ENCODE measurements at places on chromosomes 5 and 9.

- DNase-seq = no peak
Observed at GRCh38 chr5:175464942-175465233, 13.5 kb upstream of the SFXN1 start.

- DNase-seq = peak; percentile 41
Observed at GRCh38 chr5:56159521-56159947, 73.6 kb downstream of the ANKRD55 start.

DNA sequence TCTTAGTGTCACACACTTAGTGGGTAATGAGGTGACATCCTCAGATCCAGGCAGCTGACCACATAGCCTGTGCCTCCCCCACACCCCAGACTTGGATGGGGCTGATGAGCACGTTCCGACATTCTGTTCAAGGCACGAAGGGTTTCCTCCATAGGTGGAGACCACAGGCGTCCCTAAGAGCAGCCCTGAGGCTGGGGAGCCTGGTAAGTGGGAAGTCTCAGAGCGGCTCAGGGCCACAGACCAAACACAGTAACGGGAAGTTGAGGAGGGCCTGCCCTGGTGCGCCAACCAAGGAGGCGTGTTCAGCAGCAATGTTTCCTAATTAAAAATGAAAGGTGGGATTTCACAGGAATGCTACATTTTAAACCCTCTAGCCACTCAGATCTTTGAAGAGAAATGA is 102.3 kb upstream of the PHYKPL start:
- DNase-seq = no peak

DNA sequence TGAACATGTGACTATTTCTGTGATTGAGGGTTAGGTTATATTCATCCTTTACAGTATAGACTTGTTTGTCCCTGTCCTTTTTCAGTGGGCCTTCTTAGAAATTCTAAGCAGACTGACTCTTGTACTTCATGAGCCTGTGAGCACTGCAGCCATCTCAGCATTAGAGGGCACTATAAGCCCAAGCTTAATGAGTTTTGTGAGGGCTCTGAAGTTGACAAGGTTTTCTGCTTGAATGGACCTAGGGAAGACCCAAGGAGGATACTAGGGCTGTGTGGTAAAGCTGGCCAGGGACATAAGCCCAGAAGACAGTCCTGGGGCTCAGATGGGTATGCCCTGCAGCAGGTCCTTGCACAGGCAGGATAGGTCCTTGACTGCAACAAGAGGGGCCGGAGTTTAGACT is 126.5 kb downstream of the MRPS30 start:
- DNase-seq = no peak

DNA sequence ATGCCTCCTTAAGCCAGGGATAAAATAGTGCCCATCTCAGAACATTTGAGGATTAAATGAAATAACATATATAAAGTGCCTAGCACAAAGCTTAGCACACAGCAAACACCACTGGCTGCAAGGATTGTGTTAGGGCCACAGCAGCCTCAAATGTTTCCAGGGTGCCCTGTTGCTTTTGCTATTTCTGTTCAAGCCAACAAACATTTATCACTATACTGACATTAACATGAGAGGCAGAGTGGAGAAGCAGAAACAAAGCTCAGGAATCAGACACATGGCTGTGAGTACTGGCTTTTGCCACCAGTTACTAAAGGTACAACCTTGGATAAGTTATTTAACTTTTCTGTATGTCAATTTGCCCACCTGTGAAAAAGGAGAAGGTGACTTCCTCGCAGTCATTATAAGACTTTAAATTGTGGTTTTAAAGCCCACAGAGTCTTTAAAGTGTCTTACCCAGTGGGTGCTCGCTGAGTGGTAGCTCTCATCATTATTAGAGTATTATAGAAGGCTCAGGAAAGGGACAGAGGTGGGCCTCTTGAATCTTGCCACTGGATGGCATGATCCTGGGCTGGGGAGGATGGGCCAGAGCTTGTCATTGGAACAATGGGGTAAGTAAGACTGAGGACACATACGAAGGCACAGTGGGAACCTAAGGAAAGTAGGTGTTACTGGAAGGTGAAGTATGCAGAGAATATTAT is 98.2 kb downstream of the MARCHF3 start:
- DNase-seq = no peak

DNA sequence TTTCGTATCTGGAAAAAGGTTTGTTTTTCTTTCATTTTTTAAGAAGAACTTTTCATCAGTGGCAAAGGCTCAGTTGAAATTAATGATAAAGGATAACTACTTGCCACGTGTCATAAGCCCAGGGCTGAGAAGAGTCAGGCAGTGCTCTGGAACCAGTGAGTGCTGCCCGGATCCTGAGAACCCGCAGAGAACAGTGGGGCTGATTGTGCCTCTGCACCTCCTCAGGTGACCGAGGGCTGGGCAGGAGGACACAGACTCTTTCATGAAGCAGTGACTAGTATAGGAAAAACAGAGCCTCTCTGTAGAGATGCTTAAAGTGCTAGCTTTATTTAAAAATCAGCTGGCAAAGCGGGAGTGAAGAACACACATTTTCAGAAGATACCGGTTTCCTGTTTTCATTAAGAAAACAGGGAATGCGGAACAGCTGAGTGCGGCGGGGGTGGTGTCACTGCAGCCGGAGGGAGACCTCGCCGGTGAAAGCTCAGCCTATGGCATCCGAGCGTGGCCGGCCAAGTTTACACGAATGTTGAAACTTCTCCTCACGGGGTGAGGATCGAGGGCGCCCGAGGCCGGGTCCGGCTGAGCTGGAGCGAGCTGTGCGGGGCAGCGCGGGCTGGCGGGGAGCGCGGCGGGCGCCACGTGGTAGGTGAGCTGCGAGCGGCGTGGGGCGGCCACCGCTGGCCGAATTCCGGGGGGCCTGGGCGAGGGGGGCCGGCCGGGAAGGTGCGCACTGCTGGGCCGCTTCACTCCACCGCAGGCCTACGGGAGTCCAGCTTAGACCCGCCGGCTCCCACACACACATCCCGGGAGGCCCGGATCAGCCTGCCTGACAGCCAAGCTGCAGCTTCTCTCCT is 134.7 kb upstream of the DMRT1 start:
- DNase-seq = peak; percentile 67

- DNase-seq = no peak
Observed at GRCh38 chr5:14211818-14212803, 69.0 kb downstream of the TRIO start.

DNA sequence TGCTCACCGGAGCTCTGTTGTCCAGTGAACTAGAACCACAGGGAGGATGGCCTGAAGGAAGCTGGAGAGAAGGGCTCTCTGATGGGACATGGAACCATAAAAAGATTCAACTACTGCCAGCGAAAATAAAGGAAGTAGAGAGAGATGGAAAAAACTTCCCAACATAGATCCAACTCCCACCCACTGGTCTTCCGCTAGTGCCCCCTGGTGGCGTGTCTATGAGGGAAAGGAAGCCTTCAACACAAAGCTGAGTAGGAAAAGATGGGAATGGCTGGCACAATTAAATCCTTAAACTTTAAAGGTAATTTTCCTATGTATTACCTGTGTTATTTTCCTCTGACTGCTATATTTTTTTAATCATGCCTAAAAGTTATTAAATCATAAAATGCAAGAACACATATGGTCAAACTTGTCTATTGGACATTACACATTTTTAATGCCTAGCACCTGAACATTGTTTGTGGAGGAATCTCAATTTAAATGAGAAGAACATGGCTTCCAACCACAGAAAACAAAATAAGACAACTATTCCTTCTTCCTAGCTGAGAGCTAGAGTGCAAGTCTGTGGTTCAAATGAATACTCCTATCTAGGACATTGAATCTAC is 51.5 kb downstream of the CEP120 start:
- DNase-seq = no peak

DNA sequence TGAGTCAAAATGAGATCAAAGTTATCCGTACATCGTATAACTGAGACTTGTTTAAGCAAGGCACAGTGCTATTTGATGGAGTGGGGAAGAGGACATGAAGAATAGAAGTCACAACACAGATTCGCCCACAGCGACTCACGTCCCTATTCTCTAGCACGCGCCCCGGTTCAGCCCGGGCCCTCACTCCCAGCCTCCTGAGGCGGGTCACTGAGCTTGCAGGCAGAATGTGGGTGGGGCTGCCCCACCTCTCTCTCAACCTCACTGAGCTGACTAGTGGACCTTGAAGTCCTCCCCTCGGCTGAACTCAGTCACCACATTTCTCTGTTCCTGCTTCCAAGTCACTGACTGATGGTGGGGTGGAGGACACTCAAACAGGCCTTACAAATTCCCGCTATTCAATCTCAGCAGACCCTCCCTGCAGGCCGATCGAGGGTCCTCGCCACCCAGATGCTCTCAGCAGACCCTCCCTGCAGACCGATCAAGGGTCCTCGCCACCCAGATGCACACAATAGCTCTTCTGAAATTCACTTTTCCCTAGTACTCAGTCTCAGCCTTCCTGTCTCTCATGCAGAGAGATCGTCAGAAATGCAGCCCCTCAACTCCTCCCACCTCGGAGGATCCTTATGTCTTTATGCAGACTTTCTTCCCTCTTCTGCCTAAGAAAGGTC is 12.9 kb downstream of the GLDC start:
- no peak for DNase-seq

DNA sequence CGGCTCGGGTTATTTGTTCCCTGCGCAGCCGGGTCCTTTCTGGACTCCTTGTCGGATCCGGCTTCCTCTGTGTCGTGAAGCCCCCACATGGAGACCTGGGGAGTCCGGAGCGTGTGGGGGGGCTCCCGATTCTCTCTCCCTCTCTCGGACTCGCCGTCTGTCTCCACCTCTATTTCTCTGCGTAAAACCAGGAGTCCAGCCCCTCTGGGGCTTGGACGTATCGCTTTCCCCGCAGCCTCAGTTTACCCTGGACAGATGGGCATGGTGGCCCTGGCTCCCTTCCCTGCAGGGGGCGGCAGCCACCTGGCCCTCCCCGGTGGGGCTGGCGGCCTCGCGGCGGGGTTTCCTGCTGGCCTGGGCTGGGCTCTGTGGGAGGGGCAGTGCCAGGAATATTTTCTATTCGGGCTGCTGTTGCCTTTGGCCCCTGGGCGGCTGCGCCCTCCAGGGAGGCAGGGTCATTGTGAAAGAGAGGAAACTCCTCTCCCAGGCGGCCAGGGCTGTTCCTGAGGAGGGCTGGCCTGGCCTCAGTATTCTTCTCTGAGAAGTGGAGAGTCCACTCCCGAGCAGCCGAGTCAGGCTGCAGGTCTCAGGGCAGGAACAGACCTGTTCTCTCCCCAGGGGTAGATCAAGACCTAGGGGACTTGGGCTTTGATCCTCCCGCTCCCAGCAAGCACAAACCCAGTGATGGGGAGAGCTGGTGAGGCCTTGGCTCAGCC is 665 bp downstream of the ASS1 start:
- no peak for DNase-seq

GRCh38 chr5:53397141-53397757 is 83.2 kb upstream of the FST start:
- no peak for DNase-seq

DNA sequence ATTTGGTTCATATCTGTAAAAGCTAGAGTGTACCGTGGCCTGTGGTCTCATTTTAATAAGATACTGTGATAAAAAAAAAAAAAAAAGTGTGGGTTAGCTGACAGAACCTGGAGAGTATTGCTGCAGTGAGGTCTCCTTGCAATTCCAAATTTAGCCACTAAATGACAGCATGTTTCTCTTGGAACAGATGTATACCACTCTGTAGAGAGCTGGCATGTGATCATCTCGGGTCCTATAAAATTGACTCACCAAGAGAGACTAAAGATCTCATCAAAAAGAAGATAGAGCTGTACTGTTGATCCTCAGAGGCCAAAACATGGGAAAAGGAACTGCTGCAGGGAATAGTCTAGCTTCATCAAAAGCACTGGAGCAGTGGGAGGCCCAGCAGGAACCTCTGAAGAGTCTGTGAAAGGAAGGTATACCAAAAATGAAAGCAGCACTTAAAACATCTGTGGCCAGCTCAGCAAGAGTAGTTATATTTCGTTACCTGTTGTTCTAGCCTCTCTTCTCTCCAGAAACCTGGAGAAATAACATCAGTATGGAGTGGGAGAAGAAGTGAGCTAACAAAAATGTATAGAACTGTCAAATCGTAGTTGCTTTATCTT is 826.8 kb downstream of the EFNA5 start:
- no peak for DNase-seq

GRCh38 chr5:40436535-40437237 is 243.0 kb upstream of the PTGER4 start:
- no peak for DNase-seq

- DNase-seq = no peak
Observed at GRCh38 chr5:142862594-142862993, 92.4 kb downstream of the ARHGAP26 start.

- DNase-seq = no peak
Observed at GRCh38 chr9:130766927-130767307, 68.1 kb upstream of the ABL1 start.

DNA sequence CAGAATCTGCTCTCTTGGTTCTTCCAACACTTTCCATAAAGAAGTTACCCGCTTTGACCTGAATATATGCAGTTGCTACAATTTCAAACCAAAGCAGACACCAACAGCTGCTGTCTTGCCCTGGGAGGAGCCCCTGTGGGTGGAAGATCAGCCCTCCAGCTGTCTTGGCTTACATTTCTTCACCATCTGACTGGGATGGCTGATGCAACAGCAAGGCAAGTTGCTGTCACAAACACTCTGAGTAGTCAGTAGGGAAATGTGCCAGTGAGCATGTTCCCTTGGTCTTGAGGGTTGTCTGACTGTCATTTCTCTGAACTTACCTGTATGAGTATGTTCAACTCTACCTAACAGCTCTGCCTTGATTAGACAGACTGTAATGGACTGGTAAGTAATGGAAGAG is 152.9 kb downstream of the SGCD start:
- DNase-seq = peak; percentile 57

DNA sequence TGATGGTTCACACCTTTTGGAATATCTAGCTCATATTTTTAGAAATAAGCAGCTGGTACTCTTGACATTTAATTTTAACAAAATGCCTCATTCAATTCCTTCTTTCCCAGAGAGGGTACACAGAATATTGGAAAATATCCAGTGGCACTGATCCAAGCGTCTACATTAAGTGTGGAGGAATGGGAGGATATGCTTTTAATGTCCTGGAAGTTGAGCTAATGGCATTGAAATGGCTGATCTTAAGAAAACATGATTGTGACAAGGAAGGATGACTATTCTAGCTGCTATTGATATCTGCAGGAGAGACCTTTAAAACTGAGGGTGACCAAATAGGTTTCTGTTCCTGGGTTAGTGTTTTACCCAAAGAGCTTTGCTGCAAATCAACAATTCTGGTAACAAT is 30.0 kb downstream of the ZNF366 start:
- DNase-seq = no peak

DNA sequence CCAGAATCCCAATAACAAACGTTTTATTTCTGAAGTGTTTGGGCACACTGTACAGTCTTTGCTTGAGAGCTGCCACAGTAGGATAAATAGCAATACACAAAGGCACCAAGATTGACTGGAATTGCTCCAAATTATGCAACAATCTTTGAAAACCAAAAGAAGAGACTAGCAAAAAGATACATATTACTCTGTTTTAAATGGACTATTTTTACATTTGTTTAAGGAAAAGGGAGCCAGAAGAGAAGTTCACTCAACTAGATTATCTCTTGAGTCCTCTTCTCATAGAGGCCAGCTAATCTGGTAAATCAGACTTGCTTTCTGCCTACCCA is 385.0 kb upstream of the SLC30A5 start:
- no peak for DNase-seq

DNA sequence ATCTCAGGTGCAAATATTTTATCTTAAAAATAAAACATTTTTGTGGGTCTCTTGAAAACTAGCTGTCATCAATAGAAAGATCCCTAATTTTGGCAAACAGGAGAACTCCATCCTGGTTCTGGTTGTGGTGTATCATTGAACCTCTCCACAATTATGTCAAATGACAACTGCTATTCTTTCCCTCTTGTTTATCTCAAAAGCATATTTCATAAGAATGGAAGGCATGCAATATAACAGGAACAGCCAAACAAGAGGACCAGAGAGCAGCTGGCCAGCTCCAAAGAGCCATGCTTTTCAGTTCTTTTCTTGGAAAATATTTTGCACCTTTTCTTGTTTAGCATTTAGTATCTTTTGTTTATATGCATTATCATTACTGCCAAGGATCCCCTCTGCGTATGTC is 125.4 kb downstream of the ADAMTS6 start:
- DNase-seq = no peak

All from HL-60 (cell line).